ENCODE measurements at places on chromosomes 6 and 20.
A peak's percentile ranks its signal among the peaks of the same experiment; 100 is the strongest.

DNA sequence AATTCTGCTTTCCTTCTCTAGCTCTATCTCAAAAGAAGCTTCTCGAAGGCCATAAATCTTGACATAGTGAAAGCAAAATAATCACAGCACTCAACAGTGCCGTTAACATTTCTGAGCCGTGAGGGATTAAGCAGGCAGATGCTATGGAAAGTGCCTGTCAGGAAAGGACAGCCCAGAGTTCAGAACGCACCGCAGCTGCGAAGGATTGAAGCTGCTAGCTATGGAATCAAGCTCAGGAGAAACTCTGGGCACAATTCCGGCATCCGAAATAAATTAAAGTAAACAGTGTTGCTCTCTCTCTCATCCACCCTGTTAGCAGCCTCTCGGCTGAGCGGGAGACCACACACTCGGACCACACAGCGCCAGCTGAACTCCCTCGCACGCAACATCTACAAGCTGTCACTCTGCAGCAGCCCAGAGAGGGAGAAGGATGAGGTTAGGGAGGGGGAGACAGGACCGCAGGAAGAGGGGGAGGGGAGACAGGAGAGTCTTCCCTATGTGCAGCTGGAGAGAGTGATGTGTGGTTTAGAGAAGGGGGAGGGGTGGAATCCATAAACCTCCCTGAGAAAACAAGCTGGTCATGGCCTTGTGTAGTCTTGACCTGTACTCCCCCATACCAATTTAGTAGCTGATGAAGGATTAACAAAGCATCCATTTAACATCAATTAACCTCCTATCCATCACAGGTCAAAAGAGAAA is 9.0 kb downstream of the EXOC2 start:
- no peak for DNase-seq

GRCh38 chr6:112478036-112478435 is 130.9 kb downstream of the RFPL4B start:
- no peak for DNase-seq

GRCh38 chr6:29619578-29620160 is 13.3 kb downstream of the GABBR1 start:
- no peak for DNase-seq

- DNase-seq = no peak
These were observed 106.8 kb downstream of the PDE10A start for GRCh38 chr6:165556116-165556843.

- no peak for DNase-seq
These were observed 77.0 kb downstream of the ATXN1 start for GRCh38 chr6:16684195-16684689.

- DNase-seq = no peak
These were observed 327.2 kb upstream of the ZFP64 start for GRCh38 chr20:52518735-52519134.

- DNase-seq = no peak
These were observed 5.3 kb upstream of the FOXC1 start for GRCh38 chr6:1604158-1605003.

DNA sequence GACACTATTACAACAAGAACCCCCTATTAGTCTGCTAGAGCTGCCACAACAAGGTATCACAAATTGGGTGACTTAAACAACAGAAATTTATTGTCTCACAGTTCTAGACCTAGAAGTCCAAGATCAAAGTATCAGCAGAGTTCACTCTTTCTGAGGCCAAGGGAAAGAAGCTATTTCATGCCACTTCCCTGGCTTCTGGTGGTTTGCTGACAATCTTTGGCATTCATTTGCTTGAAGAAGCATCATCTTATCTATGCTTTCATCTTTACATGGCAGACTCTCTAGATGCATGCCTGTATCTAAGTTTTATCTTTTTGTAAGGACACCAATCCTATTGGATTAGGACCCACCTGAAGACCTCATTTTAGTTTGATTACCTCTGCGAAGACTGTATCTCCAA is 296.8 kb upstream of the MARCKS start:
- no peak for DNase-seq

DNA sequence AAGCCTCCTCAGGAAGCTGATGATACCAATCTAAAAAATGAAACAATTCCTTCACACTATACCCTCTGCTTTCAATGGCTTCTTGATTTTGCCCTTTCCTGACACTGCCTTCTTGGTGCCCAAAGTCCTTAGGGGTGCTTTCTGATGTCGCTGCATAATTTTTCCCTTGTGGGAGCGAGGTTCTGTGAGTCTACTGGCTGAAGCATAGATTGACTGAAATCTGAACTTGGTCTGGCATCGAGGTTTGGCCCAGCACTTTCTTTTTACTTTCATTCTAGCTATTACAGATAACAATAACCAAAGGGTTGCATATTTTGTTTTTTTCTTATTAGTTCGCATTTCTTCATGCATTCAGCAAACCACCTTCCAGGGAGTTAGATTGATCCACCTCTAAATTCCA is 65.8 kb downstream of the E2F3 start:
- no peak for DNase-seq

- DNase-seq = no peak
These were observed 8.4 kb downstream of the STXBP5 start for GRCh38 chr6:147212622-147213021.

GRCh38 chr20:4684837-4685413 is 36.8 kb upstream of the PRND start:
- no peak for DNase-seq

DNA sequence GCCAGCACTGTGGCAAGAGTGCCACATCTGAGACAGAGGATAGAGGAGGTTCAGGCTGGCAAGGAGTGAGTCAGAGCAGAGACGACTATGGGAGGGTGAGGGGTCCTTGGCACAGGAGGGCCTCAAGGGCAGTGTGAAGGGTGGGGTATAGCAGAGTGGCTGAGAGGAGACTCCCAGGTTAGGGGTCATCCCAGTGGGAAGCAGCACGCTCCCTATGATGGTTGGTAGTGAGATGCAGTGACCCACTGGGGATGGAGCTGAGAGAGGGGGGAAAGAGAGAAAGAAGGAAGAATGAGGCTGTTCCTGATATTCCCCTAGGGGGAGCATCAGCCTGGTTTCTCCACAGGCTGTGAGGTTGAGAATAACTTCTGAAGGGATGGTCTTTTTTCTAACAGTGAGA is 97.3 kb downstream of the INSM1 start:
- peak; percentile 53 for DNase-seq

- DNase-seq = no peak
These were observed 20.7 kb upstream of the HEY2 start for GRCh38 chr6:125728739-125729138.

- DNase-seq = no peak
These were observed 67.9 kb downstream of the STMND1 start for GRCh38 chr6:17169711-17170110.

DNA sequence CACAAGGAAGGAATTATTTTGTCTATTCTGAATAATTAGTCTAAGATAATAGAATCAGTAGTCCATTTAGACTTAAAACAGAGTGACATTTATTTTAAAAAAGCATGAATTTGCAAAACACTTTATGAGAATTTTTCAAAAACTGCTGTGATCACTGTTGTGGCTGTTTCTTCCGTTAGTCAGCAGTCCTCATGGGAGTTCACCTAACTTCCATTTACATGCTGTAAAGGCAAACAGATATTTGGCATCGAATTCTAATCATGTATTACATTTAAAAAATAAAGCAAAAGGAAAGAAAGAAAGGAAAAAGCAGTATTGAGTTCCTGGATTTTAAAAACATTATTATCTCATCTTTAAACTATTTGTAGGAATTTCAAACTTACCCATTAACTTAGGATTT is 111.8 kb downstream of the MTHFD1L start:
- no peak for DNase-seq

DNA sequence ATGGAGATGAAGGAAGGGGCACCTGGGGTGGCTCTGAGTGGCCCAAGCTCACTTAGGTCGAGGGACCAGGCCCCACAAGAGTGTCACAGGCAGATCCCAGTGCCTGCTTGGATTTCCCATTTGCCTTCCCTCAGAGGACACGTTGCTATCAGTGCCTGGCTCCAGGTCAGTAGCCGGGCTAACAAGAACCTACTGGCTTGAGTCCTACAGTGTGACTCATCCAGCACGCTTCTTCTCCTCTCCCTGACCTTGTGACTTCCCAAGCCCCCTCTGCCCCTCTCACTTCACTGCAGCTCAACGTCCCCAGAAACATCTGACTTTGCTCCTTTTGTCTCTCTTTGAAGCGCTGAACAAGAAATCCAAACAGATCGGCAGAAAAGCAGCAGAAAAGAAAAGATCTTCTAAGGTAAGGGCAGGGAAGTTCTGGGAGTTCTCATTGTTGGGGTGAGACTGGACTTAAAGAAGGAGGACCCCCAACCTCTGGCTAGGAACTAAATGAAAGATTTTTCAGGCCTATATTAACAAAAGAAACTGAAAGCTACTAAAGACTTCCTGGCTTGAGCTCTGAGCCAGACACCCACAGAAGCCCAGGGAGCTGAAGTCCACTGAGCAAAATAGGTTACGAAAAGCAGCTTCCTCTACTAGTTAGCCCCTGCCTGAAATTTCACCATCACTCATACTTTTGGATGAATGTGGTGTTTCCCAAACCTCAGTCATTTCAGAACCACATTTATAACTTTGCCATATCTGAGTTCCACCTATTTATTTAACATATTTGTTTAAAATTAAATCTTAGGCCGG is 21.5 kb downstream of the ASIP start:
- no peak for DNase-seq

DNA sequence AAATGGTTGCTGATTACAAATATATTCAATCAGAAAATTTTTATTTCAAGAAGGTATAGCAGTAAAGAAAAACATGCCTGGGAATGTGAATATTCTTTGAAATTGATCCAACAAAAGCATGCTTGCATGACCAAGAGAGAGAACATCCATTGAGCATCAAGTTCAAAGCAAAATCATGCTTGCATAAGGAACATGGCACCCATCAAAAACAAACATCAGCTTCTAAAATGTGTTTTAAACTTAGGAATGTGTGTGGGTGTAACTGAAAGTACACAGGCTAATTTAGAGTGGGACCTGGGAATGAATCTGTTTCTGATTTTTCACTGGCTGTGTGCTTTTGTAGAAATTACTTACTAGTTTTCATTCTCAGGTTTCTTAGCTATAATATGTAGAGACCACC is 5.6 kb downstream of the SLC17A5 start:
- DNase-seq = no peak

DNA sequence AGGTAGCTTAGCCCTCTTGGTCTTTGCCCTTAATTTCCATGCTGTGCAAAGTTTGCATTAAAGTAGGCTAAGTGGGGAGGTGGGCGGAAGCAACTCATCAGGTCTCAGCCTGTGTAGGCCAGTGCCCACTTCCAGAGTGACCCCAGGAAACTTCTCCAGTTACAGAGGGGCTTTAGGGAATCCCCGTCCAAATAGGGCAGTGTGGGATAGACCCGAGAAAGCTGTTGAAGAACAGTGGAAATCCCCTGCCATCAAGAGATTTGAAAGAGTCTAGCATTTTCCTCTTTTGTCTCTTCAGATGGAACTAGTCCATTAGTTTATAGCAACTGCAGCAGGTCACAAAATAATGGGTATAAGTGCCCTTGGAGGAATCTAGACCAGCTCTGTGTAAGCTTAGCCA is 20.2 kb downstream of the SF3B5 start:
- DNase-seq = no peak

- DNase-seq = no peak
These were observed 390.4 kb downstream of the SYNE1 start for GRCh38 chr6:152246554-152247337.

DNA sequence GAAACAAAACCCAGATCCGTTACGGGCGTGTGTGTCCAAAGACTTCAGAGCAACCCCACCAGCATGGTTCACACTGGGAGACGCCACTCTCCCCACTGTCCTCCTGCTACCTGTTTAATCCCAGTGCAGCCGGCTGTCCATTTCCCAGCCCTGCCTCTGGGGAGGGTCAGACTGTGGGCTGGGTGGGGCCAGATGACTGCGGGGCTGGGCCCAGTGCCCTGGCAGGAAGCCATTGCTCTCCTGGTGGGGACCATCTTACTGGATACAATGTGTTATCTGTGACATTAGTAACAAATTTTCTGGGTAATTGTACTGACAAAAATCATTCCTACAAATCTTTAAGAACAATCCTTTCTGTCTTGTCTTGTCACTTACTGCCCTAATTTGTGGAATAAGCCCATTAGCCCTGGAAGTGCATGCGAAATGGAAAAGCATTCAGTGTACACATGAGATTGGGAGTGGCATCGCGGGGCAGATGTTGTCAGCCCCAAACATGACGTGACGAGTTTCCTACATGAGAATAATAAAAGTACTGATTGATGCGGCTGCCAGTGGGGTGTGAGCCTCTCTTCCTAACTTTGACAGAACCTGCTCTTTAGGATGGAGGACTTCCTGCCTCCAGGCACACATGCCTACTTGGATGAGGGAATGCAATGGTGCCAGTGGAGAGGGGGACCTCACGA is 37.9 kb upstream of the PCMTD2 start:
- DNase-seq = no peak

DNA sequence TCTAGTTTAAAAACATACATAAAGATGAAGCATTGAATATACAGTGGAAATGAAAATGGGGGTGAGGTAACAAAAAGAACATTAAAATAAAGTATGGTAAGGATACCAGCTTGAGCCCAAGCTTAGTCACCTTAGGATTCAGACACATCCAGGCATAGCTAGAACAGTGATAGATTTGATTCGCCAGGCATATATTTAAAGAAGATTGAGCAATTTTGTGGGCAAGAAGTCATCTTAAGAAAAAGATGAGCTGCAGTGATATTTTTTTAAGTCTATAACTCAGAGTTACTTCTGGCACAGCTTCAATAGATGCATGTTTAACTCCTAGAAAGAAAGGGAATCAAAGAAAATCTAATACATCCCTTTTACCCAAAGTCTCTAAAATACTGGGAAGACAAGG is 97.9 kb downstream of the BMP5 start:
- no peak for DNase-seq

DNA sequence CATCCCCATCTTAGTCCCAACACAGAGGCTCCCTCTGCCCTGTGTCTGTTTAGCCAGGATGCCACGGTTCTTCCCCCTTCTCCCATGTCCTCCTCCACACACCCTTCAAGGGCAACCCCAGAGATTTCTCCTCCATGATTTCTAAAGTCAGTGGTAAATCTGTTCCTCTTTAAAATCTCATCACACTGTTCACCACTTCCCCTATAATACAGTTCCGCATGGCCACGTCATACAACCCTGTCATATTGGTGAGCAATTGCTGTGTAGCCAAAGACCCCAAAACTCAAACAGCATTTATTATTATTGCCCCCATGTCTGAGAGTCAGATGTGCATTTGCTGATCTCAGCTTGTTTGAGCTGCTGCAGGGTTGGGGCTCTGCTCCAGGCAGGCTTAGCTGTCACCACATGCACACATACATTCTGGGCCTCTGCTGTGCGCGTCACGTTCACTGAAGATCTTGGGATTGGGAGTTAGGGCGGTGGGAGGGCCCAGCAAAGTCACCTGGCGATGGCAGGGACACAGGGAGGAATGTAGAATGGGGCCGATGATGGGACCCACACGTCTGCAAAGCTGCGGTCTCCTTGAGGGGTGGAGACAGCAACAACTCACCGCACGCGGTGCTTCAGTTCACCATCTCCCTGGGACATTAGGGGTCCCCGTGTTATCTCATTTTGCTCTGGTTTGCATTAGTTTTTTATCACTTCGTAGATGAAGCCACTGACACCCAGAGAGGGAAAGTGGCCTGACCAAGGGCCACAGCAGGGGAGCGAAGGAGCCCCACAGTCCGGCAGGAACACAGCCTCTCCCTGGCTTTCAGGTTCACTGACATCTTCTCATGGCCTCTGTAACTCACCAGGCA is 36.9 kb upstream of the CD93 start:
- no peak for DNase-seq

GRCh38 chr20:16158090-16158975 is 414.9 kb downstream of the KIF16B start:
- peak; percentile 64 for DNase-seq

GRCh38 chr6:1039746-1040145 is 272.2 kb upstream of the FOXQ1 start:
- DNase-seq = no peak
